ENCODE measurements at places on chromosomes 1 and 21.

- DNase-seq, result no peak
These were observed 4.1 kb upstream of the SLC44A3 start for GRCh38 chr1:94816030-94816429.

DNA sequence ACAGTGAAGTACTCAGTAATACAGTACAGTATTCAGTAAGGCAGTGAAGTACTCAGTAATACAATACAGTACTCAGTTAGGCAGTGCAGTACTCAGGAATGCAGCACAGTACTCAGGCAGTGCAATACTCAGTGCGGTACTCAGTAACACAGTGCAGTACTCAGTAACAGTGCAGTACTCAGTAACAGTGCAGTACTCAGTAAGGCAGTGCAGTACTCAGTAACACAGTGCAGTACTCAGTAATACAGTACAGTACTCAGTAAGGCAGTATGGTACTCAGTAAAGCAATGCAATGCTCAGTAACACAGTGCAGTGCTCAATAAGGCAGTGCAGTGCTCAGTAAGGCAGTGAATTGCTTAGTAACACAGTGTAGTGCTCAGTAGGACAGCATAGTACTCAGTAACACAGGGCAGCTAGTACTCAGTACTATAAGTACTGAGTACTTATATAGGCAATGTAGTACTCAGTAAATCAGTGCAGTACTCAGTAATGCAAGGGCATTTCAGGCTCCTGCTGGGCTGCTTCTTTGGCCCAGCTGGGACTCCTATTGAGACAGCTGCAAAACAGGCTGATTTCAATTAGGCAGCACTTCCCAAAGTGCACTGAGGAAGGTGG lies 411.3 kb downstream of the DISC1 start:
- no peak for DNase-seq

- DNase-seq, result no peak
These were observed 26.5 kb downstream of the RIPPLY3 start for GRCh38 chr21:37032877-37033471.

DNA sequence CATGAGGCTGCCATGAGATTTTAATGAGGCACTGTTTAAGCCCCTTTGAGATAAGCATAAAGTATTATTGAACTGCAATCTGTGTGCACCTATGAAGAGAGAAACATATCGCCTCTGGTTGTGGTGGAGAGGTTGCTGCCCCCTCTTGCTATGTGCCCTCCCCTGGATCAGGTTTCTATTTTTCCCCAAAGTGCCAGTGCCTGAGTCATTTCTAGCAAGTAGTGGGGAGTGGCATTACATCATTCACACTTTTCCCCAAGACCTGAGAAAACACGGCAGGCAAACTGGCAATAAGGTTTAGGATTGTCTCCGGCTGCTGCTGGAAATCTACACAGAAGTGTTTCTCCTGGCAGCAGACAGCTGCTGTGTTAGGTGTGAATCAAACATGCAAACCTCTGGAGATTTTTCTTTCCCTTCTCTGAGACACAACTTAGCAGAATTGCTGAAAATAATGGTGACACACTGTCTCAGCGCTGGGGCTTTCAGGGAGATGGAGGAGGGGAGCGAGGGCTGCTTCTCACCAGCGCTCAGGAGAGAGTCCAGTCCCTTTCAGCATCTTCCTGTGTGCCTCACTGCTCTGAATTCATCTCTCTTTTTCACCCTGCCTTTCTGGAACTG lies 13.7 kb upstream of the RGS16 start:
- no peak for DNase-seq

DNA sequence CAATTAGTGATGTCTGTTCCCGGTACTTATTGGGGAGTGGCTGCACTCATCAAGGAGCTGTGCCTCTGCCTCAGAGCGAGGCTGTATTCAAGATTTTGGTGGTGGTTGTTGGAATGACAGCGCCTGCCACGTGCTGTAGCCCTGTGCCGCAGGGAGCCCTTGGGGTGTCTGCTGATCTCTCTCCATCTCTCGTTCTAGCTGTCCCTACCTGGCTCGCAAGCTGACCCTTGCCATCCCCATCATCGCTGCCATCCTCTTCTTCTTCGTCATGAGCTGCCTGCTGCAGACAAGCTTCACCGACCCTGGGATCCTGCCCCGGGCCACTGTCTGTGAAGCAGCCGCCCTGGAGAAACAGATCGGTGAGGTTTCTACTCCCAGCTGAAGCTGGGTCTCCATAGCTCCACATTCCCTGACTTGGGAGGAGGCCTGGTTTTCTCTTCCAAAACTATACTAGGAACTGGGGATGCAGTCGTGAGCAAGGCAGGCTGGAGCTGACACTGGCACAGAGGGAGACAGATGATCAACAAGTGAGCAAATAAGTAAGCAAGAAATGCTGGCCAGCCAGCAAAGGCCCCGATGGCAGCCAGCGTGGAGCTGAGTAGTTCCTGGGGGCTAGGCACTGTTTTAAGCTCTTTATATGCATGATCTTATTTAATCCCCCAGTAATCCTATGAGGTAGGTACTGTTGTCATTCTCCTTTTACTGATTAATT lies 5.9 kb downstream of the ZDHHC18 start:
- DNase-seq, result no peak

DNA sequence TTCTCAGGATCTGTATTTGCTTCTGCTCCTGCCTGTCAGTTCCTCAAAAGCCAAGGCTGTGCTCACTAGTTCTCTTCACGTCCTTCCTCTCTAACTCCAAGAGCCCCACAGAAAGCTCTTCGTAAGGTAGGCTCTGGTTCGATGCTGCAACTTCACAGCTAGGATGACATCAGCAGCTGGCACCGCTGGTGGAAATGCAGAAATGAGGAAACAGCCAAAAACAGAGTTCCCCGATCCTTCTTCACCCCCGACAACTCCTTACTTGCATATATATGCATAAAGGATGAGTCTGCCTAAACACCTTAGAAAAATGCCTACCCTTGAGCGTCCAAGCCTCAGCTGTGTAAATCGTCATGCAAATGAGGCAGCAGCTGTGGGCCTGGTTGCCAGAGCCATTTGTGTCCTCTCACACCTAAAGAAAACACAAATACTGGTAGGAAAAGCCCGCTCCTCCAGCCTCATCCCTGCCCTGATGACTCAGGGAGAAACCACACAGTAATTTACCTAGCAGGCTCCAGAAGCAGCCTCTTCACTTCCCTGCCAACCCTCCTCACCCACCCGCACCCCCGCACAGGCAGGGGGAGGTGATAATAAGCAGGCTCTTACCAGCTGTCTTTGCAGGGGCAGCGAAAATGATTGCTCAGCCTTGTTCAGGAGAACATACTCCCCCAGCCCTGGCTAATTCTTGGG lies 28.2 kb downstream of the BATF3 start:
- peak; percentile 20 for DNase-seq

DNA sequence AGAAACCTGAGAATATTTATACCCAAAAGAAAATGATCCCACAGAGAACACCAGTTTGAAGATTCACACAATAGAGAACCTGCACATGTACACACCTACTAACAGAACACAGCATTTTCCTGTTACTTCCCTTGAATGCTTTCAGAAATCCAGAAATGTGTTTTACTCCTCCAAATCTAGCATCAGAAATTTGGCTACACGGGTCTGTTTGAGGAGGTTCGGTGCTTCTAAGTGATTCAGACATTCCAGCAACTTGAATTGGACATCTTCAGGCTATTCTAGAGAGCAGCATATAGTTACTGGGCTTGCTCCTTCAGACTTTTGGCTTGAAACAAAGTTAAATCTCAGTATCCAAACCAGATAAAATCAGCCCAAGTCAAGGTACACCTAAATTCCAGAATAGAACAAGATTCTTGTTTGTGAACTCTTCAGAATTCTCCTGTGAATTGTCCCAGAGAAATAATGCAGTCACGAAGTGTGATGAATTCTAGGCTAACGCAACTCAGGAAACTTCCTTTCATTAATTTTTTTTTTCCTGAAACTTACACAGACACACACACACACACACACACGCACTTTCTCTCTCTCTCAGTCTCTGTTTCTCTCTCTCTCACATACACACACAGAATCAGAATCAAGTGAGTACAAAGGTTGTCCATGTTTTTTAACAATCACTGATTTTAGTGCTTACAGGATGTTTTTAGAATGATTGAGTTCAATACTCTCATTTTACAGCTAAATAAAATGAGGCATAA lies 278.4 kb upstream of the SNX7 start:
- DNase-seq, result no peak

DNA sequence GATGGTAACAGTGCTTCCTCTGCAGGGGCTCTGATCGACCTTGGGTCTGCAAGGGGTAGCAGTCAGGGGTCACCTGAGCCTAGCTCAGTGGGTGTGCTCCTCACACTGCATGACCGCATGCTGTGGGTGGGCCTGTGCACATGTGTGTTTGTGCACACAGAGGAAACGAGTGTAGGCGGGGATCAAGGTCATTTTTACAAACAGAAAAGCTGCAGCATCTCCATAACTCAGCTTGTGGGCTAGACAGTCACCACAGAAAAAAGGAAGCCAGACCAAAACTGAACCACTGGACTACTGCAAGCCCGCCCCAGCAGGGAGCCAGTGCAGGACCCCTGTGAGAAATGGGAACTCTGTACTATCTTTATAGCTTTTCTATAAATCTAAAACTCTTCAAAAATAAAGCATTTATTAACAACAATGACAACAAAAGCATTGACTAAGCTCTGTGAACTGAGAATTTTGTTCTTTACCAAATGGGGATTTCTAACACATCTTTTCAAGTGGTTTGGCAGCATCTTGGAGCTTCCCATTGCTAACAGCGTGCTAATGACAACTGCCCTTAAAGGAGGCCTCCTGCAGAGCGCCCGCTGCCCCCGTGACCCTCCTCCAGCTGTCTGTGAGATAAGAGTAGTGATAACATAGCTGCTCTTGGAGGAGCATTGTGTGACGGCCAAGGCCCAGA lies 19.9 kb upstream of the NEK2 start:
- DNase-seq, result peak; percentile 6

DNA sequence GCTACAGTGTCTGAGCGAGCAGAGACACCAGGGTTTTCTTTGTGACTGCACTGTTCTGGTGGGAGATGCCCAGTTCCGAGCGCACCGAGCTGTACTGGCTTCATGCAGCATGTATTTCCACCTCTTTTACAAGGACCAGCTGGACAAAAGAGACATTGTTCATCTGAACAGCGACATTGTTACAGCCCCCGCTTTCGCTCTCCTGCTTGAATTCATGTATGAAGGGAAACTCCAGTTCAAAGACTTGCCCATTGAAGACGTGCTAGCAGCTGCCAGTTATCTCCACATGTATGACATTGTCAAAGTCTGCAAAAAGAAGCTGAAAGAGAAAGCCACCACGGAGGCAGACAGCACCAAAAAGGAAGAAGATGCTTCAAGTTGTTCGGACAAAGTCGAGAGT lies 2.7 kb downstream of the ZBTB18 start:
- no peak for DNase-seq

GRCh38 chr1:8866173-8866791 lies 12.2 kb downstream of the ENO1 start:
- DNase-seq, result no peak

- DNase-seq, result no peak
These were observed 569.0 kb upstream of the ADGRL2 start for GRCh38 chr1:81231729-81232038.

- DNase-seq, result no peak
These were observed 8.9 kb upstream of the PCBP3 start for GRCh38 chr21:45634511-45635183.

GRCh38 chr1:194159941-194160340 lies 973.5 kb upstream of the B3GALT2 start:
- no peak for DNase-seq

DNA sequence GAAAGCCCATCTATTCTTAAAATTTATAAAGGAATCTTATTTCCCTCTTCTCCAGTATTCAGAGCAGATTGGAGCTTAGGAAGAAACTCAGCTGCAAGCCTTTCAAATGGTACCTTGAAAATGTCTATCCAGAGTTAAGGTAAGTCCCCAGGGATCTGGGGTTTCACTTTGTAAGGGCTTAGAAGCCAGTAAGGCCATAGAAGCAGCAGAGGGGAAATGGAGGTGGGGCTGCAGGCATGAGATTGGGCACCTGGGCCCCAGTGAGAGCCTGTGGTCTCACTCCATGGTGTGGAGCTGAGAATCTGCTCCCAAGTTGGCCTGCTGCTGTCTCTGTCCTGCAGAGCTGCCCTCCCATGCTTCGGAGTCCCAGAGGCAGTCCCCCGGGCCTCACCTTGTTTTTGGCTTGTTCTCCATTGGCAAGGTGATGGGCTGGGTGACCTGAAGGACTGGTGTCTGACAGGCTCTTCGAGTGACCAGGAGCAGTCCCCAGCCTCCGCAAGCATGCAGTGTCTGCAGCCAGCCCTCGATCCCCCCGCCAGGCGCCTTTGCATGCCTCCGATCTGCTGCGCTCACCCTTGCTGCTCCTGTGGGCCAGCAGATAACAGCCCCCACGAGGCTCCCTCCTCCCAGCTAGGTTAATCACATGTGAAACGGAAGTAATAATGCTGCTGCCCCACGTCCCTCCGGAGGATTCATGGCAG lies 163.1 kb downstream of the PGBD5 start:
- DNase-seq, result no peak

DNA sequence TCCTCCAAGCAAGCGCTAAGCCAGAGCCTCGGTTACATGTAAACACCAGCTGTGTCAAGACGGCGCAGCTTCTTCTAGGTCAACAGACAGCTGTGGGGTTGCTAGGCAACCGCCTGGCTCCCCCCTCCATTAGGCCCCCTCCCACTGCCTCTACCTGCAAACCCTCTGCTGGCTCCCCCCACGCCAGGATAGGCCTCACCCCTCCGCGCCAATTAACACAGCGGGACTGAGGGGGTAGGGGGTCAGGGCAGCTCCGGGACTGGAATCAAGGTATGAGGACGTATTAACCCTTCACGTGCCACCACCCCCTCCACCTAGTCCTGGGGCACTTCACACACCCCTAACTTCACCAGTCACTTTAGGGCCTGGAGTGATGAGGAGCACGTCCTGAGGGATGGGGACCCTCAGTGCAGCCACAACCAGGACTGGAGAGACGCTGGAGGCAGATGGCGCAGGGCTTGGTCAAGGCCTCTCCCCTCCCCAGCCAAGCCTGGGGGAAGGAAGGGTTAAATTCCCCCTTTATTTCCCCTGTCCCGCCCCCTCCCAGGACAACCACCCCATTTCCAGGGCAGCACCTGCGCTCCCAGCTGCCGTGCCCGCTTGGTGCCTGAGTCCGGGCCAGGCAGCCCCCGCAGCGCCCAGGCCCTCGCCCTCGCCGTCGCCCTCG lies 37.4 kb upstream of the WASF2 start:
- peak; percentile 55 for DNase-seq

GRCh38 chr1:118136187-118136941 lies 48.7 kb downstream of the SPAG17 start:
- DNase-seq, result no peak

Measured in CD4-positive, alpha-beta T cell treated with Interleukin-12 subunit alpha and Interleukin-12 subunit beta, for 1 hour (primary cell).